Stomach (tissue), 19 donors: ENCODE measurements at places on chromosomes 3 and 15. TPM values are rescaled to one million over a fixed set of nuclear protein-coding genes. Genes with fewer than 3 reads are reported as not detected.

DNA sequence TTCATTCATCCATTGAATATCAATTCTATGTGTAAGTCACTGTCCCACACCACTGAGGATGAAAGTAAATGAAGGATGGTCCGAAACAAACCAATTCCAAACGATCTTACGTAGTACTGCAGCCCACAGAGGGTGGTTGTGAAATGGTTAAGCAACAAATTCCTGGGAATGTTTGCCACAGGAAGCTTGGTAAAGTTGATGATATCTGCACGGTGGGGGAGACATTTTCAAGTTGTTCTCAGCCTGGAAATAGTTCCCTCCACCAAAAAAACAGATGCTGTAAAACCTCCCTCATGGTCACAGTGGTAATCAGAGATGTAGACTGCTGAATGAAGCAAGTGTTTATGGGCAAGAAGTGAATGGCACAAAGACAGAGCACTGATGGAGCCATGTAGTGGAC lies 35.9 kb upstream of the BNC1 start:
- DNase-seq = no peak

GRCh38 chr15:52050416-52050815 lies 31.4 kb downstream of the MAPK6 start:
- DNase-seq = no peak

The VEPH1 gene
- 0.58 TPM for total RNA-seq

The CCDC33 gene
- 0.73 TPM for total RNA-seq

GRCh38 chr15:63945007-63945788 lies 101.1 kb downstream of the DAPK2 start:
- DNase-seq = peak; percentile 80

GRCh38 chr15:25415217-25415616 lies 23.6 kb downstream of the UBE3A start:
- no peak for DNase-seq
